HS-27A (cell line): ENCODE measurements at places on chromosomes 6 and 20.

DNA sequence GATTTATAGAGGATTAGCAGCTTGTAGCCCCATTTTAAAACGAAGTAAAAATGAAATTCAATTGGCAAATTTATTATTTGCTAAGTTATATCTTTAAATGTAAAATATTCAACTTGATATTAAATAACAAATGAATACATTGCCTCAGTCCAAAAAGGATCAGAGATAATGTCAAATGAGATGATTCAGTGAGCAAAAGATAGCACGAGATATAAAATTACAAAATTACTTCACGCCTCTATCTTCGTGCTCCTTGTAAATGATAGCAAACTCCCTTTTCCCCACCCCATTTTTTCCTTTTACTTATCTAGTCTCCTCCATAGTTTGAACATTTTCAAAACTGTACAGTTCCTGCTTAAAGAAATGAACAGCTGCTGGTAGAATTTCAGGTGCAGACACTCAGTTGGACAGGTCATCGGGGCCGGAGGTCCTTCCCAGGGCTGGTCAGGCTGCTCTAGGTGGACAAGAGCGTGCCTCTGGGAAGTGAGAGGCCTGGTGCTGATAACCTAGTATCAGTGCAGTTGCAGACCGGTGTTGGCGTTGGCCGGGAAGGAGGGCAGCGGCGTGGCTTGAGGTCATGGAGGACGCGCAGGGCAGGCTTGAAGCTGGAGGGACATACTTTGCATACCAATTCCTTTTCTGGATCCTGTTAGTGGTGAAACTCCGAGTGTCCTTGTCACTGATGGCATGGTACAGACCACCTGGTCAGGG is 83.9 kb downstream of the CDC5L start:
- no peak for DNase-seq

- no peak for DNase-seq
These were observed 190.2 kb upstream of the SNX9 start for GRCh38 chr6:157632821-157633220.

GRCh38 chr6:158376631-158377081 is 64.4 kb downstream of the TULP4 start:
- no peak for DNase-seq

DNA sequence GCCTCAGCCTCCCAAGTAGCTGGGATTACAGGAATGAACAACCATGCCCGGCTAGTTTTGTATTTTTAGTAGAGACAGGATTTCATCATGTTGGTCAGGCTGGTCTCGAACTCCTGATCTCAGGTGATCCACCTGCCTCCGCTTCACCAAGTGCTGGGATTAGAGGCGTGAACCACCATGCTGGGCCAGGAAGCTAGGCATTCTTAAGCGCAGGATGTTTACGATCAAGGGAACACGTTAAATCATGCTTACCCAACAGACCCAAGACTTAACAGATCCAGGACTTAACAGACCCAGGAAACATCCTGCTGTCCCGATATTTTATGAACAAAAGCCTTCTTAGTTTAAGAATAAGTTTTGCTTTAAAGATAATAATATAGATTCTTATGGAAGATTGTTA is 9.1 kb downstream of the PTGIS start:
- DNase-seq = no peak

DNA sequence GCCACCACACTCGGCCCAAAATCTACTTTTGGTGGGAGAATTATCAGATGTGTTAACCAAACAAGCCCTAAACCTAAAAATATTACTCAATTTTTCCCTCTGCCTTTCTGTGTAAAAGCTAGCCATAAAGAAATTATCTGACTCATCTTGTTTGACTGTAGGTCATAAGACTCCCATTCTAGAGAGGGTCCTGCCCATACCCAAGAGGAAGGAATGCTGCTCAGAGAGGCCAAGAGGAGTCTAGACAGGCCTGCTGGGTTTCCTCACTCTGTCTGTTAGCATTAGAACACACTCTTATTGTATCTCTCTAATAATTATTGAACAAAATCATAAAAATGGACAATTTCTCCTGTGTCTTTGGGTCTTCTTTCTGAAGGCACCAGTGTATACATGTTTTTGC is 26.1 kb downstream of the C6orf141 start:
- no peak for DNase-seq

DNA sequence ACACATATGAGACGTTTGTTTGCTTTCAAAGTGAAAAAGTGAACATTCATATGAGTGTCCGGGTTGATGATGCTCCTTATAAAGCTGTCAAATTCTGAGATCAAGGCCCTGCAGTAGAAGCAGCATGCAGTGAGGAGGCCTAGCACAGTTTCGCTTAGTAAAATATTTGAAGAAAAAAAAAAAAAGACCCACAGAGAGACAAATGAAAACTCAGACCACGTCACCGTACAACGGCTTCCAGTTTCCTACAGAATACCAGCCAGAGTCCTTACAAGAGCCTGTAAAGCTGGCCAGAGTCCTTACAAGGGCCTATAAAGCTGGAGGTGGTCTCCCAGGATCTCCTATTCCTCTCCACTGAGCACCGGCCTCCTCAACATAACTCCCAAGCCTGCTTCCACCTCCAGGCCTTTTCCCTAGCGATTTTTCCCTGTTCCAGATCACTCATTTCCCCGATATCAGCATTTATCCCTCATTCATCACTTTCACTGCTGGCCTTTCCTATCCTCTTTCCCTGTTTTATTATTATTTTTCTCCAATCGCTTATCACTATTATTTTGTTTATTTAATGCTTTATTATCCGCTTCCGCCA is 1.5 kb upstream of the HMGN4 start:
- DNase-seq = peak; percentile 56

DNA sequence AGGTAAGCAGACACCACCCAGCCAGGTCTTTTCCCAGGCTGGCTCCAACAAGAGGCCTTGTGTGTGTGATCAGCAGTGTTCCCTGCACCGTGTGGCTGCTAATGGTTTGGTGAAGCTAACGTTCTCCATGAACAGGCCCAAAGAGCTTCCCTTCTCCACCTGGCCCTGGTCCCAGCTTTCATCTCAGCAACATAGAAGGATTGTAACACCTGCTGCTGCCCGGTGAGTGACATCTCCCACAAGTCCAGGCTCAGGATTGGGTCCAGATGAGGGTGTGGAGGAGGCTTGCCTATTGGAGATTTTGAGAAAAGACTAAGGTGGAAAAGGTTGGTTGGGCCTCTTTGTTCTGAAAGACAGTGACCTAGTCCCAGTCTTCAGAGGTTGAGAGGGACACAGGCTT is 89.6 kb downstream of the TMEM242 start:
- no peak for DNase-seq

DNA sequence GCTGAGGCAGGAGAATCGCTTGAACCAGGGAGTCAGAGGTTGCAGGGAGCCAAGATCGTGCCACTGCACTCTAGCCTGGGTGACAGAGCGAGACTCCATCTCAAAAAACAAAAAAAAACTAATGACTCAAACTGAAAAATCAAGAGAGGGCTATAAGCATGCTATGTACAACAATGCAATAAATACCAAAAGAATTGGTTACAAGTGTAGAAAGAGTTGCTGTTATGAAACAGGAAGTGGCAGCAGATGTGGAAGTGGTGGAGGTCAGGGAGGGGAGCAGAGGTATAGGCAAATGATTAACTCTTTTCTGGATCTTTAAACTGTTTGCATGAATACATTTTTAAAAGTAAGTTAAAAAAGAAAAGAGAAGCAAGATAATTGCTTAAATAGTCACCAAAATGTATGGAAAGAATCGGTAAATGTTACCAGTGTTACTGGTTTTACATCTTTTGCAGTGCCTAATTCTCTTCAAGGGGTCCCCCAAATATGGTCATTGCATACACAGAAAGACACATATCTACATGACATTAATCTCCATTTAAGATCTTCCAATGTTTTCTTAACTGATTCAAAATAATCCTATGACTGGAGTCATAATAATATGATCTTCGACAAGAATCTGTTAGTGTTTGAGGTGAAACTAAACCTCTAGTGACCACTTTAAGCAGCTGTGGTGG is 15.0 kb downstream of the CALHM6 start:
- DNase-seq = no peak
